ENCODE measurements at places on chromosomes 16 and 17.

DNA sequence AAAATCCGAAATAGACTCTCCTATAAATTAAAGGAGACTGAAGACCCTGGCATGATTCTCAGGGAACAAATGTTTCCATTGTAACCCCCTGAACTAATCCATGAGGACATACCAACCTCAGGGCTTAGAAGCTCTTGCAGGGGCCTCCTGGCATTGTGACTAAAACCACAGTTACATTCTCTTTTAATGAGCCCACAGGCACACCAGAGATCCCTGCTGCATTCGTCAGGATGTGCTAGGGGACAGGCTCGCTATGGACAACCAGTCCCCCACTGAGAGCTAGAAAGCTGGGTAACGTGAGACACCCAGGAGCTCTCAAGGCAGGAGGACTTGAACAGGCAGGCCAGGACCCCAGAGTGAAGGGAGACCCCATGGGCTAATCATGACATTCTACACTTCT, 140.6 kb upstream of the TNRC6C start:
- DNase-seq, result no peak

DNA sequence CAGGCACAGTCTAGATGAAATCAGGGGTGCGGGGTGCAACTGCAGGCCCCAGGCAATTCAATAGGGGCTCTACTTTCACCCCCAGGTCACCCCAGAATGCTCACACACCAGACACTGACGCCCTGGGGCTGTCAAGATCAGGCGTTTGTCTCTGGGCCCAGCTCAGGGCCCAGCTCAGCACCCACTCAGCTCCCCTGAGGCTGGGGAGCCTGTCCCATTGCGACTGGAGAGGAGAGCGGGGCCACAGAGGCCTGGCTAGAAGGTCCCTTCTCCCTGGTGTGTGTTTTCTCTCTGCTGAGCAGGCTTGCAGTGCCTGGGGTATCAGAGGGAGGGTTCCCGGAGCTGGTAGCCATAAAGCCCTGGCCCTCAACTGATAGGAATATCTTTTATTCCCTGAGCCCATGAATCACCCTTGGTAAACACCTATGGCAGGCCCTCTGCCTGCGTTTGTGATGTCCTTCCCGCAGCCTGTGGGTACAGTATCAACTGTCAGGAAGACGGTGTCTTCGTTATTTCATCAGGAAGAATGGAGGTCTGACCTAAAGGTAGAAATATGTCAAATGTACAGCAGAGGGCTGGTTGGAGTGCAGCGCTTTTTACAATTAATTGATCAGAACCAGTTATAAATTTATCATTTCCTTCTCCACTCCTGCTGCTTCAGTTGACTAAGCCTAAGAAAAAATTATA, 1.6 kb downstream of the HBA1 start:
- DNase-seq, result no peak

DNA sequence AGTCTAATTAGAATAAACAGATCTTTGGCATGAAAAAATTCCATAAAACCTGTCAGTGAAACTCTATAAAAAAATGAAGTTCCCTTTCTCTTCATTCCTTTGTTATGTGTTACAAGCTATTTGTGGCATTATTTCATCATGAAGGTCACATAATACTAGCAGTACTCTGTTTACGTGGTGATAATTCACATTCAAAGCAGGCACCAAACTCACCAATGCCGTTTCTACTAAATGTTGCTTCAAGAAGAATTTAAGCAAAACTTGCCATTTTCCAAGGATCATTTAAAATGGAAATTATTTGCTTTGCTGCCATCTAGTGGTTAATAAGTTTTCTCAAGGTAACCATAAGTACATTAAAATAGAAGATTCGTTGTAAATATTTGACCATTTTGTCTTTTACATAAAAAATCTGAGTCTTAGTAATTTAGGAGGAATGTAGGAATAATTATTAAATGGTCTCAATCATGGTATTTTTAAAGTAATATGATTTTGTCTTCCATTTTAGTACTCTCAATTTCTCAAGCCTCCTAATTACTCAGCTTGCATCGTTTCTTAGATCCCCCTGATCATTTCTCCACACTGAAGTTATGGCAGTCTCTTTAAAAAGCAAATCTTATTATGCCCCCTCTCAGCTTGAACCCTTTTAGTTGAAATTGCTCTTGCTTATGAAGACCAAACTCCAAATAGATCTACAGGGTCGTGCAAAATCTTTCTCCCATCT, 80.8 kb downstream of the OMG start:
- no peak for DNase-seq

GRCh38 chr16:22942811-22943210, 128.8 kb downstream of the HS3ST2 start:
- DNase-seq, result no peak

- DNase-seq, result no peak
Measured at GRCh38 chr17:4549781-4550533, 5.2 kb downstream of the MYBBP1A start.

- no peak for DNase-seq
Measured at GRCh38 chr16:51464996-51465395, 313.9 kb upstream of the SALL1 start.

GRCh38 chr17:5762191-5762590, 177.9 kb upstream of the NLRP1 start:
- no peak for DNase-seq

GRCh38 chr16:69553332-69553731, 12.4 kb upstream of the NFAT5 start:
- DNase-seq, result no peak

DNA sequence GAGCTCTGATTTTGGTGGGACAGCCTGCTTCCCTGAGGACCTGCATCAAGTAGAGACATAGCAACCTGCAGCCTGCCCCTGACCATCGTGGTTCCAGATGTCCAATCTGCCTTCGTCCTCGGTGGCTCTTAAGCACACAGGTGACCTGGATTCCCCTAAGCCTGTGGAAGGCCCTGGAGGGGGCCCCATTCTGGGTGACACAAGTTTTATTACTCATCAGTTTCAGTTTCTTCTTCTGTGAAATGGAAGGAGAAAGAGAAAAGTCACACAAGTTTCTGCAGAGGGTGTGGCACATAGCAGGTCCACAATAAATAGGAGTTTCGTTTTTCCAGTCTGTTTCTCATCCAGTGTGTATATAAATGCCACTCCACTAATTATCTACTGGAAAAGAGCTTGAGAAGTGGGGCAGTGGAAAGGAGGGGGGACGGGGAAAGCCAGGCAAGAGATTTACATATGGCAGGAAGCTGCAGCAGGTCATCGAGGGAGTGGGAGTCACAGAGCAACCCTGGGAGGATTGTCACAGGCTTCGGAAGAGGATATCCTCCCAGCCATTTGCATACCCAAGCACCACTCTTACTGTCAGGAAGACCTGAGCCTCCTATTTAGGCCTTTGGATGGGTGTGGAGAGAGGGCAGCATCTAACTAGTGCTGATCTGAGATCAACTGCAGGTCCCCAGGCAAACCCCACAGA, 10.0 kb upstream of the NOS2 start:
- DNase-seq, result no peak

- no peak for DNase-seq
Measured at GRCh38 chr17:75980188-75981018, 1.4 kb downstream of the TEN1 start.

DNA sequence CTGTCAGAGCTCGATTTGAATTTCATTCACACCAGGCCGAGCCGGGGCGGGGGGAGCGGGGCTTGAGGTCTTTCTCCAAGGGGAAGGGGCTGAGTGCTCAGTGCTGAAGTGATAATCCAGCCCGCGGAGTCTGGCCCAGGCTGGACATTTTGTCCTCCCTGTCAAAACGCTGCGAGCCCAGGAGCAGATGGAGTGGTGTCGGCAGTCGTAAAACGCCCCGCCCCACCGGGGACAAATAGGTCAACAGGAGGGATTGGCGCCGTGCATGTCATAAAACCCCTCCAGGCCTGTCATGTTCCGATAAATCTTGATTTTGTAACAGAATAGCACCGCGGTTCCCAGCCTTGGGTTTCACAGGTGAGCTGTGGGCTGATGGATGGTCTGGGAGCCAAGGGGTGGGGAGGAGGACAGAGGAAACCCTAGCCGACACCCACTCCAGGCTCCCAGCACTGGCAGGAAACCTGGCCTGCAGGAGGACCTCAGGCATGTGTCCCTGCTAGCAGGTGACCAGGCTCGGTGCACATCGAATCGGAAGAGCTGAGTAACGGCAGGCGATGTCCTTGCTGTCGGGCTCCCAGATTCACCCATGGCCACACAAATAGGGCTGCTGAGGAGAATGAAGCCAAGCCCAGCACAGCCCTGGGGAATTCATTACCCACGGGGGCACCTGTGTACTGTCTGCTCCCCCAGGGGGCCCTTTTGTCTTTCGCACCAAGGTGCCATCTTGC, 341.4 kb downstream of the FOXL1 start:
- no peak for DNase-seq

- DNase-seq, result no peak
Measured at GRCh38 chr16:53219795-53220454, 165.1 kb downstream of the CHD9 start.

- DNase-seq, result no peak
Measured at GRCh38 chr17:21500064-21500463, 123.9 kb downstream of the KCNJ12 start.

DNA sequence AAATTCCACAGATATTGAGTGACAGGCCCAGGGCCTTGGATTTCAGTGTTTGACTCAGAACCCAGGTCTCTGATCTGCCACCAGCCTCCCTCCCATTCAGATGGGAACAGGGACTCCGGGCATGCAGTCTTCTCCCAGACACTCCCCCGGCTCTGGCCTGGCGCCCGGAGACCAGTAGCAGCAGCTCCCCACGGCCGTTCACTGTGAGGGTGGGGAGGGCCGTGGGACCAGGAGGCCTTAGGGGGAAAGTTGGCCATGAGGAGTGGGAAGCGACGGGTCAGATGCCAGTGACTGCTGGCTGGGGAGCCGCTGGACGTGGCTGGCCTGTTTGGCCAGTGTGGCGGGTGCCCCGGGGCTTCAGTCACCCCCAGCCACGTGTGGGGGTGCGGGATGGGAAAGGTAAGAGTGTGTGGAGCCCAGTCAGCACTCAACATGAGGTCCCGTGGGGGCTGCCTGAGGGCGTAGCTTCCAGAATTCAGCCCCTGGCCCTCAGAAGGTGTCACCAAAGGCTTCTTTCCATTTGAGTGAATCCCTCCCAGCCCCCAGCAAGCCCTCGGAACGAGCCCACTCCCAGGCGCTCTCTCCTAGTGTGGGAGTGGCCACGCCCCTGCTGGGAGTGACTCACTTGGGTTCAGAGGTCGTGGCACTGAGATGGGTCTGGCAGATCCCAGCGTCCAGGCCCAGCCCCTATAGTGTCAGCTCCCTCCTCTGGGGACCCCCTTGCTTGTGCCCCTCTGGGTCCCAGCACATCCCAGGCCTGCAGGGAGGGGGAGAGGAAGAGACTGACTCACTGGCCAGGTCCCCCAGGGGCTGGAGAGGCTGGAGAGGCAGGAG, 309.4 kb downstream of the SEC14L1 start:
- DNase-seq, result peak; percentile 53

- DNase-seq, result no peak
Measured at GRCh38 chr16:3983081-3983520, 102.6 kb upstream of the CREBBP start.

DNA sequence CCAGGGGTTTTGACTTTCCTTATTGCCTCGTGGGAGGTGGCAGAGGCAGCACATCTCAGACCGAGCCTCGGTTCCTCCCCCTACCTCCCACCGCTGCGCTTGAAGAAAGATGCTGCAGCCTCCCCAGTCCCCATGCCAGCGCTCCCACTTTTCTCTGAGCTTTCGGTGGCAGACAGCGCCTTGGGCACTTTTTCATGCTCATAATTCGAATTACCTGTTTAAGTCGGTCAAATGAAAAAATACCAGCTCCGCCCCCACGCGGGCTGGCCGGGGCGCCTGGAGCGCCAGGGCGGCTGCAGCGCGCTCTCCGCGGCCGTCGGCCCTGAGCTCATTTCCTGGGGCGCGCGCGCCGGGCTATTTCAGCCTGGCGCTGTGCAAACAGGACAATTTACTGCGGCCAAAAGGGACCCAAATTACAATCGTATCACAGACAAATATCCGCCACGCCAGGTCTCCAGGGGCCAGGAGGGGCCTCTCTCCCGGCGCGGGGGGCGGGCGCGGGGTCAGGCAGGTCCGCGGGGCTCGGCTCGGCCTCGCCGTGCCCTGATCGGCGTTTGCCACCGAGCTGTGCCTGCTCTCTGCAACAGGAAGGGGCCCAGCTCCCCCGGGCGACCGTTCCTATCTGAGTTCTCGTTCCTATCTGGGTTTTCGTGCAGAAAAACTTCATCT, 45.0 kb downstream of the SOST start:
- DNase-seq, result no peak

DNA sequence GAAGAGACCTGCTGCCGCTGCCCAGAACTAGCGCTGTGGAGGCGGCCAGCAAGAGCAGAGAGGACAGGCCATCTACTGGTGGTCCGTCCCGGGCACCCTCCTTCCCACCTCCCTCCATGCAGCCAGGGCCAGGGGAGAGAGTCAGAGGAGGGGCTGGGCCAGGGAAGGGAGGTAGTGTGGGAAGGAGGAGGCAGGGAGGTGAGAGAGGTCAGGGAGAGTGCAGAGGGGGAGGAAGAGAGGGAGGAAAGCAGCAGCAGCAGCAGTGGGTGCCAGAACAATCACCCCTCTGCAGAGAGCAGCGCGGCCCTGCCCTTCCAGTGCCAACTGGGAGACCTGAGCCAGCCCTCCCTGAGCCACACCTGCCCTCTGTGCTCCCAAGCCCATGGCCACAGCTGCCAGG, 6.6 kb downstream of the C16orf95 start:
- no peak for DNase-seq

- DNase-seq, result no peak
Measured at GRCh38 chr16:17515421-17516210, 44.9 kb upstream of the XYLT1 start.

DNA sequence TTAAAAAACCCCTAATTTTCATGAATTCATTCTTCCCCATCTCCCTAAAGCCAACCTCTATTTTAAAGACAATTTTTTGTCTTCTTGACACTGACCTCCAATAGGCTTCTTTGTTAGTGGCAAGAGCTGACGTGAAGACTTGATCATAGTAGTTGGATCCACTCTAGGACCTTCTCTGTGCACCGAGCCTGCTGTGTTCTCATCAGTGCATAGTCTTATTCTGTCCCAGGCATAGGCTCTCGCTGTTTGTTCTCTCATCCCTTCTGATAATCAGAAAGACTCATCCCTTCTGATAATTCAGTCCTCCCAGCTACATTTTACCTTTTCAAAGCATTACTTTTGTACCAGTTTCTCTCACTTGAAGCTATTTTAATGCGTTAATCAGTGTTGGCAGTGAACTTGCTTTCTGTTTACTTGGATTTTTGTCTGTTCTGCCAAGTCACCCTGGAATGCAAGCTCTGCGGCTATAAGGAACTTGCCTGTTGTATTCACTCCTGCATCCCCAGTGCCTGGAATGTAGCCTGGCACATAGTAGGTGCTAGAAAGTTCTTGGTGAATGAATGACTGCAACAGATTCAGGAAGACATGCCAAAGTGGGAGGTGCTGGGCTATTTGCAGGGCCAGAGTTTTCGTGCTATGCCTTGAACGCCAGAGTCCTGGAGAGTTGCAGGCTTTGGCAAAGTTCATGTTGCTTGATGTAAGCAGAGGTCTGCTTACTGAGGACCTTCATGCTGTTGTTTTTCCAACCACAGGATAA, 147.6 kb upstream of the MPHOSPH6 start:
- DNase-seq, result no peak
